ENCODE measurements at places on chromosomes 16 and 17.

- no peak for DNase-seq
These were observed 4.6 kb upstream of the CLDN9 start for GRCh38 chr16:3007957-3008689.

GRCh38 chr16:3959148-3959547 is 78.6 kb upstream of the CREBBP start:
- peak; percentile 71 for DNase-seq

DNA sequence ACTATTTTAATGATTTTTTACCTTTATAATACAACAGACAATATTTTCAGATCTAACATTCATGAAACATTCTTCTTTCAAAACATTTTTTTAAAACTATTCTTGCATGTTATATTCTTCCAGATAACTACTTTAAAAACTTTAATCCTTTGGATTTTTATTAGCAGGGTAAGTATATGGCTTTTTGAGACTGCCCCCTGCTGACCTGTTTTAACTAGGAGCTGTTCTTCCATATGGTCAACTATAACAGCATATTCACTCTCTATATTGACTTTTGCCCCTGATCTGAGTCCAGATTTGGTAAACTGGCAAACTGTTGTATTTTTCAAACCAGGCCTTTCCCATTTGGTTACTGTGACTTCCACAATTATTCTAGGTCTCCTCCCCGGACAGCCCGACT is 16.5 kb downstream of the ZNF18 start:
- peak; percentile 2 for DNase-seq

- DNase-seq, result peak; percentile 99
These were observed 65.5 kb upstream of the CREBBP start for GRCh38 chr16:3945751-3946603.

DNA sequence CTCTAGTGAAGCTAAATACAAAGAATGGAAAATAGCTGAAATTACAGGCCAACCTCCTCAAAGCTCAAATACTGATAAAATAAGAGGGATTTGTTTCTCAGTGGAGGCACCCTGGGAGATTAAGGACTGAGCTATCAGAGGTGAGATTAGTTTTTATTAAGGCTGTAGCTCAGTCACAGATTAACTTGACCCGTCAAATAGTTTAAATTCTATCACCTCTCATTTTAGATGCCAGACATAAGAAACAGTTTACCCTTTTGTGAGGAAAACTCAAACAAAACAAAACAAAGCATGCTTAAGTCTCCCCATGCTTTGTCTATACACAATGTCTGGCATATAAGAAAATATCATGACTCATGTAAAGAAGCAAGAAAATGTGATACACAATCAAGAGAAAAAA is 208.3 kb upstream of the PMFBP1 start:
- no peak for DNase-seq

DNA sequence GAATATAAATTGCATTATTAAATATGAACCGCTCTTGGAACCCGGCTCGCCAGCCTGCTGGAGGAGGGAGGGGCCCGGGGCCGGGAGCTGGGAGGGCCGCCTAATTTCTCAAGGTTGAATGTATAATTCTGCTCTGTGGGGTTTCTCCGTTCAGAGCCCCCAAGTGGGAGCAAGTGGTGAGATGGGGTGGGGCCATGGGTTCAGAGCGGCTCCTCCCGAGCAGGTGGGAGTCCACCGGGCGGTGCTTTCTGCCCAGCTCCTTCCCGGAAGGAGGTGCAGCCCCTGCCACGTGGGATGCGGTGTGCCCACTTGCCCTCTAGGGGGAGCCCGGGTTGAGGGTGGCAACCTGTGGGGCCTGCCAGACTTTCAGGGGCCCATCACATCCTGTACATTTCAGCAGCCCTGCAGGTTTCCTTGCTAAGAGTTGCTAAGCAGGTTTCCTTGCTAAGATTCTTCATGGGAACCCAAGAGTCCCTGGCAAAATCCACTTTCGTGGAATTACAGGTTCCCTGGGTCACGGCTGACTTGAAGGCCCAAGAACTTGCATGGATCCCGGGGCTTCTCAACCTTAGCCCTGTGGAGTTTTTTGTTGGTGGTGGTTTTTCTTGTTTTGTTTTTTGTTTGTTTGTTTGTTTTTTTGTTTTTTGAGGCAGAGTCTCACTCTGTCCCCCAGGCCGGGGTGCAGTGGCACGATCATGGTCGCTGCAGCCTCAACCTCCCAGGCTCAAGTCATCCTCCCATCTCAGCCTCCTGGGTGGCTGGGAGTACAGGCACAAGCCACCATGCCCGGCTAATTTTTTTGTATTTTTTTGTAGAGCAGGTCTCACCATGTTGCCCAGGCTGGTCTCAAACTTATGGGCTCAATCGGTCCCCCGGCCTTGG is 196.7 kb upstream of the GSE1 start:
- DNase-seq, result peak; percentile 46

DNA sequence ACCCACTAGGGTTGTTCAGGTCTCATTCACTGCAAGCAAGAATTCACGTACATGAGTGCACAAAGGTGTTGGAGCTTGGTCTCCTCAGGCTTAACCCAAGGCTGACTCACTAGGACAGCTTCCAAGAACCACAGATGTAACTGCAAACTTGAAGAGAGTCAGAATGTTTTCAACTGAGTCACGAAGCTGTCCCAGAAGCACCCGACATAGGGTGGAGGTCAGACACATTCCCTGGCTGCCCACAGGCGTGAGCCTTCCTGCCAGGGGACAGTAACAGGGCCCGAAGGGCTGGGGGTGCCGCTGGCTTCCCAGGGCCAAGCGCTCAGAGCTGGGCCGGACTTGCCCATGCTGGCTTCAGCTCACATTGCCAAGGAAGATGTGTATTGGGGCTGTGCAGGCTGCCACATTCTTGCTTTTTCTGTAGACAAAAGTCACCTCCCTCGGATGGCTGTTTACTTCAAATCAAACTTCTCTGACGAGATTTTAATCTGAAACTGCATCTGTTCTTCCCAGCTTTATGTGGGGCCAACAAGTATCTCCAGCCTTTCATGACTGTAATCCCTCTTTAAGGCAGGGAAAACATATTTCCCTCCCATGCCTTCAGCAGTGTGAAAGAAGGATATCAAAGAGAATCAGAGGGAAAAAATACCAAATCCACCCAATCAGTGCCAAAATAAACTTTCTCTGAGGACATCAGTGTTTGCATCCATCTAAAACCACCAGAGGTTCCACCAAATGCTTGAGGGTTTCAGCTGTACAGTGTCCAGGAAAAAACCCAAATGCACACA is 14.3 kb downstream of the CMTM3 start:
- DNase-seq, result peak; percentile 98

DNA sequence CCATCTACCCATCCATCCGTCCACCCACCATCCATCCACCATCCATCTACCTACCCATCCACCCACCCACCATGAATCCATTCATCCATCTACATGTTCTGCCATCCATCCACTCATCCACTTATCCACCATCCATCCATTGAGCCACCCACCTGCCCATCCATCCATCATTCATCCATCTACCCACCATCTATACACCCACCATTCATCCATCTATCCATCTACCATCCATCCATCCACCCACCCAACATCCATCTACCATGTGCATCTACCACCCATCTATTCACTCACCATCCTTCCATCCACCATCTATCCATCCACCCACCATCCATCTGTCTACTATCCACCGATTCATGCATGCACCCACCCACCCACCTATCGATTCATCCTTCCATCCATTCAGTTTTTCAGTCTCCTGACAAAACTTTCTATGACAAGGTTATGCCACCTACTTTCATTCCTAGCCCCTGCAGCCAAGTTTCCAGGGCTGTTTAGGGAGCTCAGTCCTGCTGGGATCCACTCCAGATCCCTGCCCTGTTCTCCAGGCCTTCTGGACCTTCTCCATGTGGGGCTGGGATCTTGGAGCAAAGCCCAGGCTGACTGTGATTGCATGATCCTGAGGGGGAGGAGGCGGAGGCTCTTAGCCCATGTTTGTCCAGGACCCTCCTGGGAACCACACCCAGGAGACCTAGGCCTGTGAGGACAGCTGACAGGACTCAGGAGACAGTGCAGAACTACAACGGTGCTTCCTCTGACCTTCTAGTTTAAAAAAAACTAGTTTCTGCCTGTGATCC is 27.4 kb downstream of the BCO1 start:
- no peak for DNase-seq

DNA sequence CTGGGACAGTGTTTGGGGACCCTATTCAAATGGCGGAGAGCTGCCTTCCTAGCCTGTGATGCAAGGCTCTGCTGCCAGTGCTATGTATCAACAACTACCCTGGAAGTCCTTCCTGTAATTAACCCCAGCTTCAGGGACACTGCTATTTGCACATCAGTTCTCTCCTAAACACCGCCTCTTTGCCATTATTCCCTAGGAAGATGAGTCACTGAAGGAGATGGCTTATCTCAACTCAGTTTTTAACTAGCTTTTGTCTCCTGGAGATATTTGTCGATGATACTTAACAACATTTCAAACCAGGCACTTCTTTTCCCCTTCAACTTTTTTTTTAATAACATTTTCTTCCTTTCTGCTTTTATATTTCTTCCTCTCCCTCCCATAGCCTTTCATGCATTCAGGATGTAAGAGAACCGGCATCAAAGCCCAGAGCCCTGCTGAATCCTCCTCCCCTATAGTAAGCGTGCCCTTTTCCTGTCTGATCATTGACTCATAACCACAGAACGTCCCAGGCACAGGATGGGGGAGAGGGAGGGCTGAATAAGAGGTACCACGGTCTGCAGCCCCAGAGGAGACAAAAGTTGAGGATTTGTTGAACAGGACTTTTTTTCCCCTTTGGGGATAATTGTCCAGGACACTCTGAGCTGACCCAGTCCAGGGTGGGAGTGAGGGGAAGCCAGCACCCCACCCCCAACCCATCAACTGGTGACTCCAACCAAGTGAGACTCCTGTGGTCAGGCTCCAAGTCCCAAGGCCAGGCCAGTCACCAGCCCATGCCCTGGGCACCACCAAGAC is 387.8 kb upstream of the SALL1 start:
- peak; percentile 90 for DNase-seq

GRCh38 chr17:7969433-7969832 is 33.0 kb upstream of the GUCY2D start:
- no peak for DNase-seq

- peak; percentile 67 for DNase-seq
These were observed 959 bp downstream of the SSH2 start for GRCh38 chr17:29929006-29929532.

DNA sequence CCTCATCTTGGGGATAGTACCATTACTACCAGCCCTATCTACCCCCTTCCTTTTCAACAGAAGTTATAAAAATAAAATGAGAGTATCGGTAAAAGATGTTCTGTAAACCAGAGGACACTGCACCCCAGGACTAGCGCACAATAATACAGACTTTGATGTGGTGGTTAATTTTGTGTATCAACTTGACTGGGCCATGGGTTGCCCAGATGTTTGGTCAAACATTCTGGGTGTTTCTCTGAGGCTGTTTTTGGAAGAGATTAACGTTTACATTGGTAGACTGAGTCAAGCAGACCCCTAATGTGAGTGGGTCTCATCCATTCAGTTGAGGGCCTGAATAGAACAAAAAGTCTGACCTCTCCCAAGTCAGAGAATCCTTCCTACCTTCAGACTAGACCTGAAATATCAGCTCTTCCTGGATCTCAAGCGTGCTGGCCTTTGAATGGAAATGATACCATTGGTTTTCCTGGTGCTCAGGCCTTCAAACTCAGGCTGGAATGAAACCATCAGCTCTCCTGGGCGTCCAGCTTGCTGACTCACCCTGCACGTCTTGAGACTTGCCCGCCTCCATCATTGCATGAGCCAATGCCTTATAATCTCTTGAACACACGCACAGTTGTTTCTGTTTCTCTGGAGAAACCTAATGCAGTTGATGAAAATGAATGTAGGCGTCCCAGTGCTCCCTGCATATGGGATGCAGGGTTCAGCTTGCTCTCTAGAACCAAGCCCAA is 10.1 kb downstream of the MRM1 start:
- peak; percentile 72 for DNase-seq

- no peak for DNase-seq
These were observed 48.4 kb upstream of the ACSF3 start for GRCh38 chr16:89045181-89045815.

DNA sequence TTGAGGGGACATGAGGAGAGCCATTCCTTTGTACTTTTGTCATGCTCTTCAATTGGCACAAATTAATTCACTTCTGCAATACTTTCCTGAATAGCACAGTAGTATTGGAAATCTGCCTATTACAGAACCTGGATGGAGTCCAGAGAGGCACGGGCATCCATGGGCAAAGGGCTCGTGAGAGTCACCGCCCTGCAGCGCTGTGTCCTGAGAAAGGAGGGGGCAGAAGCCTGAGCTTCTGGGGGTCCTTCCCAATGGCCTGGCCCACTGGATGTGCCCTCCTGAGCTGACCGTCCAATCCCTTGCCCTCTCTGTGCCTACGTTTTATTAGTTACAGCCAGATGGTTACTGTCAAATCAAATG is 3.5 kb downstream of the G6PC1 start:
- no peak for DNase-seq

GRCh38 chr17:32355649-32356377 is 5.9 kb downstream of the ZNF207 start:
- DNase-seq, result no peak

DNA sequence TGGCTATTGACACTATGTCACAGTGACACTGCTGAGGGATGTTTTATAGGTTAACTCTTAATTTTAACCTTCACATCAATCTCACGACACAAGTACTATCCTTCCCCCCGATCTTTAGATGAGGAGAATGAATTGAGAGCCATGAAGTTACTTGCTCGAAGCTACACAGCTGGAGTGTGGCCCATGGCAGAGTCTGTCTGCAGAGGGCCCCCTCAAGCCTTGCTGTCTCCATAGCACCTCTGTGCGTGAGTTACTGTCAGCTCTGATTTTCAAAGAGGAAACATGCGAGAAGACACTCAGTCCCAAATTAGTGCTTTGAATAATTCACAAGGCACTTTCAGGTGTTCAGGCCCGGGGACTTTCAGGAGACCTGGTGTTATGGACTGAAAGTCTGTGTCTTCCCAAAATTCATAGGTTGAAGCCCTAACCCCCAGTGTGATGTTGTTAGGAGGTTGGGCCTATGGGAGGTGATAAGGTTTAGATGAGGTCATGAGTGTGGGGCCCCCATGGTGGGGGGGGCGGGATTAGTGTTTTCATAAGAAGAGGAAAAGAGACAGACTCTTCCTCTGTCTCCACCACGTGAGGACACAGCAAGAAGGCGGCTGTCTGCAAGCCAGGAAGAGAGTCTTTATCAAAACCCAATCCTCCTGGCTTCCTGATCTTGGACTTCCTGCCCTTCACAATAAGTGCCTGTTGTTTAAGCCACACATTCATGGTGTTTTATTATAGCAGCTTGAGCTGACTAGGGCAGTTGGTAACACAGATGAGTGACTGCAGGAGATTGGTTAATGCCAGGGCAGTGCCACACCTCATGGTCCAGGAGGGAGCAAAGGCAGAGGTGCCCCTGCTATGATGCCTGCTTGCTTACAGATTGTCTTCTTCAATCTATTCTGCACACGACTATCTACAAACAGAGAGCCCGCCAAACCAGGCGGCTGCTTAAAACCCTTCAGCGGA is 281.8 kb downstream of the HAPSTR1 start:
- no peak for DNase-seq

All from EL (cell line).